ENCODE measurements at places on chromosomes 6 and 20.

- DNase-seq, result no peak
Observed at GRCh38 chr20:57805747-57806146, 95.9 kb upstream of the PMEPA1 start.

DNA sequence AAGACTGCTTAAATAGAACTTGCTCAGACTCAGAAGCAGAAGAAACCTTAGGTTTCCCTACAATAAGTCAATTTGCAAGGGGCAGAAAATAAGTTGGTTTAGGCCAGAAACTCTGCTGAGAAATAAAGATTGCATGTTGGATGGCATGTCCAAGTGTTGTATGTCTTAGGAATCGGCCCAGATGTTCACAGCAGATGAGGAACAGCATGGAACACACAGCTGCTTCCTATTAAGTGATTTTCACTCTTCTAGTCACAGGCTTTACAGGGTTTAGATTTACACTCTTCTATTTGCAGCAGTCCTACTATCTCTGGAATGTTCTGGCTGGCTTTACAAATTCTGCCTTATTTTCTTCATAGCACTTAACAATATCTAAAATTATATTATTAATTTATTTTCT lies 3.2 kb downstream of the ZKSCAN4 start:
- no peak for DNase-seq

- DNase-seq, result no peak
Observed at GRCh38 chr20:63532449-63532971, 4.7 kb downstream of the PTK6 start.

DNA sequence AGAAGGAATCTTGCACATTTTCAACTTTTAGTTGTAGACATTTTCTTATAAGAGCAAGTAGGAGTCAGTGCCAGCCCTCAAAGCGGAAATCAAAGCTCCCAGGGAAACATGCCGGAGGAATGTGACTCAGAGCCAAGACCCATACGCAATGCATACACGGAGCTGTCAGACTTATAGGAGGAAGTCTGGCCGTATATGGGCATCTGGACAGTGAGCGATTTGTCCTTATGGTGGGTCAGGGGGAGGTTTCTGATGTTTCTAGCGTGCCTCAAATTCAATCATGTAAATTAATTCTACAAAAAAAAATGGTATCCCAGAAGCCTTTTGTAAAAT lies 3.6 kb upstream of the CCN2 start:
- DNase-seq, result peak; percentile 93

GRCh38 chr6:157229713-157230112 lies 93.6 kb downstream of the TMEM242 start:
- DNase-seq, result no peak

DNA sequence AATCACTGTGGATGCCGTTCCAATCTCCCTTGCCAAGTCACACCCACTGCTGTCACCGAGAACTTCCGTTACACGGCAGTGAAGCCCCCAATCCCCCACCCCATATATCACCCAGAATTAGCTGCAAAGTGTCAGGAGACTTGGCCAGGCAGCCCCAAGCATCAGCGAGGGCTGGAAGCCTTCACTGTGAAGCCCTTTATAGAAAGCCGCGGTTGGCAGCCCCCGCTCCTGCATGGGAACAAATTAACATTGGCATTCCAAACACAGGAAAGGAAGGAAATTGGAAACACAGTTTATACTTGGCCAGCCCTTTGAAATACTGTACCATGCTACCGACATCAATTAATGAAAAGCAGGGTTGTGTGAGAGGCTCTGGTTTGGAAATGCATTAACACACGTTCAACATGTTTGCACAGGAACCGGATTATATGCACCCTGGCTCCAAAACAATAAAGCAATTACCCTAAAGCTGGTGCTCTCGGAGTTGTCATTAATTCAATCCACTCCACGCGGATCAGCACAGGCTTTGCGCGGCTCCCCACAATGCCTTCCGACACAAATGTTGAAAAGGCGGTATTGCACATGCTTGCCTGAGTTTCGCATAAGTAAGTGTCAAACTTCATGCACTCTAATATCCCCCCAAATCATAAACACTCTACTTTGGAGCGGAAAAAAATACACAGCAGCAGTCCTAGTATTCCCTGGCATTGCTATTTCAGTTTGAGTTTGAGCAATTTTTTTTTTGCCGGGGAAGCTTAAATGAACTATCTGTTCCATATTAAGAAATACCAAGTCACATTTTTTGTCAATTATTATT lies 7.1 kb downstream of the BMP7 start:
- no peak for DNase-seq

GRCh38 chr6:31575335-31575901 lies at the start of gene TNF:
TSS of gene TNF (plus strand) at chr6:31575565. CDS start at chr6:31575742, 177 bp downstream.
- DNase-seq, result peak; percentile 20

GRCh38 chr6:37694259-37694658 lies 3.4 kb downstream of the MDGA1 start:
- no peak for DNase-seq

GRCh38 chr20:23121751-23122320 lies 35.7 kb upstream of the CD93 start:
- DNase-seq, result peak; percentile 45

DNA sequence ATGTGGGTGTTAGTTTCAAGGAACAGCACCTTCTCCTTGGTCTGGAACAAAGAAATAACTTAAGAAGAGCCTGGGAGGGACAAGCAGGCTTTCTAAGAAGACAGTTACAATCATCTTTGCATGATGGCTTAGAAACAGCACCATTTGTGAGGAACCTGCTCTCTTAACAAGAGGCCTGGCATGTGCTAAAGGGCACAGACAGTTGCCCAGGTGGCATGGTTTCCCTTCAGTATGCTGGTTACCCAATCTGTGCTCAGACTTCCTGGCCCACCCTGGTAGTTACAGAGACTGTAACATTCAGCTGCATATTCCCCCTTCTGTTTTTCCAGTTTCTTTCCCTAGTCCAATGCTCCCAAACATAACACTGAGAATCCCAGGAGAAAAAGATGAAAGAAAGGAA lies 84.0 kb downstream of the CHD6 start:
- no peak for DNase-seq

- DNase-seq, result peak; percentile 61
Observed at GRCh38 chr6:43127877-43128276, 43.2 kb upstream of the SRF start.

GRCh38 chr6:1870932-1871331 lies 261.2 kb downstream of the FOXC1 start:
- no peak for DNase-seq

DNA sequence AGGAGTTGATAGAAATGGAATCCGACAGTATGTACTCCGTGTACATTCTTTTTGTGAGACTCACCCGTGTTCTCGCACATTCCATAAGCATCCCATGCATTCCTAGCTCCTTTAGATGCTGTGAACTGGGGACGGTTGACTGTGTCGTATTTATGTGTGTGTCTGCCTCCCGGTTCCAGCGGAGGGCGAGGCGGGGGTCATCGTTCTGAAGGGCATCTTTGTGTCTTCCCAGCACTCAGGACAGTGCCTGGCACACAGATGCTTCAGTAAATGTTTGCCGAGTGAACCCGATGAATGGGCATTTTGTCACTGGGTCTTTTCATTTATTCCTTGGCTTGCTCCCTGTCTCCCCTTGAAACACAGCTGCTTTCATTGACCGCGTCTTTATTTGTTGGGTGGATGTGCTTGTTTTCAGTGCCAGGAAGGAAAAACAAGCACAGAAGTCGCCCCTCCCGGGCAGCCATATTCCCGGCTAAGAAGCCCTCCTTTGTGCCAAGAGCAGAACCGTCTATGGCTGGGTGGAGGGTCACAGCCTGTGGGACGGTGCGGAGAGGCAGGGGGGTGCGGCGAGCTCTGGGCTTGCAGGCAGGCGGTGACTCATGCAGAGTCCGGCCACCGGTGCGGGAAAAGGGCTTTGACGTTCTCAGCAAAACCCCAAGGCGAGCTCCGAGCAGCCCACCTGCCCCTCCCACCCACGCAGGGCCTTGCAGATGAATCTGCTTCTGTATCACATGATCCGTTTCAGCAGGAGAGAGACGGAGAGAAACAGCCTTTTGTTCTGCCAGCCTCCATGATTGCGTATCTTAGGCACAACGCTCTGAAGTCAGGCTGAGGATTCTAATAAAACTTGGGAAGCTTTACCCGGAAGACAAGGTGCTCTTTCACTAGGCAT lies 11.2 kb upstream of the PSMG4 start:
- DNase-seq, result peak; percentile 91

DNA sequence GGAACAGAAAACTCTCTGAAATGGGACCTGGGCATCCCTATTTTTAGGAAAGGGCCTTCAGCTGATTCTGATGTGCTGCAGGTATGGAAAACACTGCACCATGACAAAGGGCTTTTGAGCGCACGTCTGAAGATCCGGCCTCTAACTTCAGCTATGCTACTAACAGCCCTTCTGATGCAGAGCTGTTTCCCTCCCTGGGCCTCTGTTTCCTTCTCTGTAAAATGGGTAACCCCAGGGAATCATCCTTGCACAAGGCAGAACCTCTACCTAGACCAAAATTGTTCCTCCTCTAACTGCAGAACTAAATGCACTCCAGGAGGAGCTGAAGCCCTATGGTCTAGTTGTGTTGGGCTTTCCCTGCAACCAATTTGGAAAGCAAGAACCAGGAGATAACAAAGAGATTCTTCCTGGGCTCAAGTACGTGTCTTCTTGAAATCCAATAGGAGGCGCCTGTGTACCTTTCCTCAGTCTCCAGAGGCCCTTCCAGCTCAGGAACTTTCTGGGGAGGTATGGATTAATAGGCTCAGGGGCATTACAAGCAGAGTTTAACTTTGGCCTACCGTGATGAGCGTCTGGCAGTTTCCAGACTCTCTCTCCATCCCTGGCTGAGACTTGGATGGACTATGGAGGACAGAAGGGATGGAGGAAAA lies 5.9 kb downstream of the GPX5 start:
- DNase-seq, result no peak

GRCh38 chr6:145155873-145156782 lies 579.2 kb downstream of the EPM2A start:
- no peak for DNase-seq
